ENCODE measurements at places on chromosomes 4 and X.

DNA sequence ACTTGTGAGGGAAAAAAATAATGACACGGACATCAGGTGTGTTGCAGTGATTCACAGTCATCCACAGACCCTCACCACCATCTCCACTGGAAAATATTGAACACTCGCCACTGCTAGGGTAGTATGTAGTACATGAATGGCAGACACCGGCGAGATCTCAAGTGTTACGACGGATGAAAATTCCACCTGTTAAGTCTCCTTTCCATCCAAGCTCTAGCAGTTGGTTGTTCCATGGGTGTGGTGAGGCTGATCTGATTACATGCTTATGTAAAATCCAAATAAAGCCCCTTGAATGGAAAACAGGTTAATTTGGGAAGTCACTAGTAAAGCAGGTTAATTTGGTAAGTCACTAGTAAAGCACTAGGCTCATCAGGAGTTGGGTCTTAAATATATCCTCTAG is 1.1 kb upstream of the ARMCX4 start:
- no peak for DNase-seq

DNA sequence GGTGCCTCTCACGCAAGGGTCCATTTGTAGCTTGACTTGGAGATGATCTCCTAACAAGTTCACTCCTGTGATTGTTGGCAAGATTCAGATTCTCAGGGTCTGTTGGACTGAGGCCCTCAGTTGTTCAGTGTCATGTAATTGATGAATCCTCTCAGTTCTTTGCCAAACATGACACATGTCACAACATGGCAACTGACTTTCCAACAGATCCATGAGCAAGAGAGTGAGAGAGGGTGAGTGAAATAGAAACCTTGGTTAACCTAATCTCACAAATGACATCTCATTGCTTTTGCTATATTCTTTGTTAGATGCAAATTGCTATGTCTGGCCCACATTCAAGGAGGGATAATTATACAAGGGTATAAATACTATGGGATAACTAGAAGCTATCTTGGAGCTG is 231.0 kb upstream of the PCDH10 start:
- no peak for DNase-seq

- no peak for DNase-seq
These were observed 4.6 kb downstream of the RASSF6 start for GRCh38 chr4:73615613-73616012.

GRCh38 chr4:155582041-155582440 is 84.6 kb upstream of the GUCY1A1 start:
- DNase-seq: no peak

- DNase-seq: no peak
These were observed 19.4 kb upstream of the TMPRSS11F start for GRCh38 chr4:68148800-68149685.

- DNase-seq: peak; percentile 3
These were observed 43.7 kb downstream of the OTOP1 start for GRCh38 chr4:4182835-4183568.

DNA sequence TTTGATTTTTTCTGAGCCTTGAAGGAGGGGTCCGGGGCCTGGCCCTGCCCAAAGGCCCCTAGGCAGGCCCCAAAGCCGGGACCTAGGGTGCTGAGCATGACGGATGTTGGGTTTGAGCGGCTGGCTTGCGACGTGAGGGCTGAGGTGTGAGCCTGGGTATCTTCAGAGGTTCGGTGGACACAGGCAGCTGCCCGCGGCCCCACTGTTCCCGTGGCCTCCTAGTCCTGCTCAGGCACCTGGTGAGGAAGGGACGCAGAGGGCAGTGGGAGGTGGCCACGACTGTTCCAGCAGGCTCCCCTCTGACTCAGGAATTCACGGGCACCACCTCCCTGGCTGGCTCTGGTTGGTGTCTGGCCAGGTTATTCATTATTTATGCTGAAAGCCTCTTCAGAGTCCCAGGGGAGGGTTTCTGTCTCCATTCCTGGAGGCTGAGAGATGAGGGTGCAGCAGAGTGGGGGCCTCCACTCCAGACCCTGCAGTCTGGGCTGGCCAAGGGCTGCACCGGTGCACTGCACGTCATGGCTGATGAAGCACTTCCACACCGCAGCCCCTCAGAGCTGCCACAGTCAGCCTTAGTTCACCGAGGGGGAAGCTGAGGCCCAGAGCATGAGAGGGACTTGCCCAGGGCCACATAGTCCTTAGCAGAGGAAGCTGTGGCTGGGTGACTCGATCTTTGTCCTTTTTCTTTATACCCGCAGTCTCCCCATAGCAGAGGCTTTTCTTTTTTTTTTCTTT is 2.2 kb downstream of the MSANTD1 start:
- peak; percentile 36 for DNase-seq

- DNase-seq: peak; percentile 25
These were observed 168.1 kb downstream of the GLRA2 start for GRCh38 chrX:14697451-14697850.

DNA sequence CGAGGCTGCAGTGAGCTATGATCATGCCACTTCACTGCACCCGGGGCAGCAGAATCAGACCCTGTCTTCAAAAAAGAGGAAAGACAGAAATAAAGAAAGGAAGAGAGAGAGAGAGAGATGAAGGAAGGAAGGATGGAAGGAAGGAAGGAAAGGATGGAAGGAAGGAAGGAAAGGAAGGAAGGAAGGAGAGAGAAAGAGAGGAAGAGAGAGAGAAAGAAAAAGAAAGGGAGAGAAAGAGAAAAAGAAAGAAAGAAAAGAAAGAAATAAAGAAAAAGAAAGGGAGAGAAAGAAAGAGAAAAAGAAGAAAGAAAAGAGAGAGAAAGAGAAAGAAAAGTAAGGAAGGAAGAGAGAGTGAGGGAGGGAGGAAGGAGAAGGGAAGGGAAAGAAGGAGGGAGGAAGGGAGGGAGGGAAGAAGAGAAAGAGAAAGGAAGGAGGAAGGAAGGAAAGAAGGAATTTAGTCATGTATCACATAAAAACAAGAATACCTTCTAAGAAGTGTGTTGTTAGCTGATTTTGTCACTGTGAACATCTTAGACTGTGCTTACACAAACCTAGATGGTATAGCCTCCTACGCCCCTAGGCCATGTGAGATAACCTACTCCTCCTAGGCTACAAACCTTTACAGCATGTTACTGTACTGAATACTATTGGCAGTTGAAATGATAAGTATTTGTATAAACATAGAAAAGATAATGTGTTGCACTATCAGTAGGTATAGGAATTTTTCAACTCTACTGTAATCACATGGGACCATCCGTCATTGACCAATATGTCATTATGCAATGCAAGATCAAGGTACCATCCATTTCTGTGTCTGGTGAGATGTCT is 17.4 kb upstream of the AFF1 start:
- DNase-seq: no peak

DNA sequence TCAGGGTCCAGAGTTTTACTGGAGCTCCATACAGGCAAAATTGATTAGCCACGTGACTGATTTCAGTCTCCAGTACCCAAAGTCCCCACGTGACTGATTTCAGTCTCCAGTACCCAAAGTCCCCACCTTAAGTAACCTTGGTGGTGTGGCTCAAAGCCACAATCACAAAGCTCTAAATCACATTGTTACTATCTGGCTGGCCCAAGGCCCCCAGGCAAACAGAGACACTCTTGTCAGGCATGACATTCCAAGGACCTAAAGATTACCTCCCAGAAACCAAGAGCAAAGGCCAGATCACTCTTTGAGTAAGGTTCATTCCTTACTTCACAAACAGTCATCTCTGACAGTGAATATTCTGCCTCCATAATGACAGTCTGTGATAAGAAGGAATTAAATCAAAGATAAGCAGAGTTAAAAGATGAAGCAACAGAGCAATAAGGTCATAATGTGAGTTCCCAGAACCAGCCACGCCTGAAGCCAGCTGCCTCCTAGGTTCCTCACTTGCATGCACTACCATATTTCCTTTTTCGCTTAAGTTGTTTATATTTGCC is 78.5 kb downstream of the ANXA3 start:
- DNase-seq: no peak

DNA sequence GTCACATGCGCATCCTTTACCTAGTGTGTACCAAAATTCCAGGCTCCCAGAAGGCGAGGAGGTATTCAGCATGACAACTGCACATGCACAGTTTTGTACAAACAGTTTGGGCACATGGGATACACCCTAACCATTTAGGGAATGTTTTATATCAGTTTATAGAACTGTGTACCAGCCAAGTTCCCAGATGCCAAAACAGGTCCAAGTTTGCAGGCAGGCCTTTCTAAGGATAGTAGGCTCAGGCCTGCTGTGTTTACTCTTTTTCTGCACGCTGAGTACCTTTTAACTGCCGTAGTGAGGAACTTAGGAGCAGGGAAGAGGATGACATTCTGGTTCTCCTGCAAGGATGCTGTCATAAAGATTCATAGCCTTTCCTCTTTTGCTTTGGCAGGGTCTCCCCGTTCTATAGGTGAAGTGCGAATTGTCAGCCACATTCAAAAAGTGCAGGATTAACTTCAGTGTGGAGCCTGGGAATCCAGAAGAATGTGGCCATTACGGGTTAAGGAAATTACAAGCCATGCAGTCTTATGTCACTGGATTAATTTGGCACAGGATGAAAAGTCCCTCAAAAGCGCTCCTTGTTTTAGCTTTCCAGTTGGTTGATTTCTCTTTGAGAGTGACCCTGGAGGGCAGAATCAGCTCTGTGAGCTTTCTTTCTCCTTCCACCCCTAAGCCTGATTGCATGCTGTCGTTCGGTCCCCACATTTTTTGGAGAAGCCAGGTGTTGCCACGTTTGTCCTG is 259.8 kb downstream of the ARHGAP10 start:
- no peak for DNase-seq

- peak; percentile 55 for DNase-seq
These were observed at the start of gene ASB9 for GRCh38 chrX:15269618-15270521. Gene ASB9, minus strand, starts transcription at chrX:15270083. Its CDS starts 209 bp downstream, at chrX:15269874.

DNA sequence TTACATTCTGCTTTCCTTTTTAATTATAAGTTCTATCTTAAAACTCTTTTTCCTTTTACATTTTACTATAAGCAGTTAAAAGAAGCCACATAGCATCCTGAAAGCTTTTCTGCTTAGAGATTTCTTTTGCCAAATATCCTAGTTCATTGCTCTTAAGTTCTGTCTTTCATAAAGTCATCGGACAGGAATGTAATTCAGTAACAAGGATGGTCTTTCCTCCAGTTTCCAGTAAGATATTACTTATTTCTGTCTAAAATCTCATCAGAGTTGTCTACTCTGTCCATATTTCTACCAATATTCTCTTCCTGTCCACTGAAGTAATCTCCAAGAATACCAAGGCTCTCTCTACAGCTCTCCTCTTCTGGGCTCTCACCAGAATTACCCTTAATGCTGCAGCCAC is 37.5 kb upstream of the ADH1C start:
- DNase-seq: peak; percentile 49

DNA sequence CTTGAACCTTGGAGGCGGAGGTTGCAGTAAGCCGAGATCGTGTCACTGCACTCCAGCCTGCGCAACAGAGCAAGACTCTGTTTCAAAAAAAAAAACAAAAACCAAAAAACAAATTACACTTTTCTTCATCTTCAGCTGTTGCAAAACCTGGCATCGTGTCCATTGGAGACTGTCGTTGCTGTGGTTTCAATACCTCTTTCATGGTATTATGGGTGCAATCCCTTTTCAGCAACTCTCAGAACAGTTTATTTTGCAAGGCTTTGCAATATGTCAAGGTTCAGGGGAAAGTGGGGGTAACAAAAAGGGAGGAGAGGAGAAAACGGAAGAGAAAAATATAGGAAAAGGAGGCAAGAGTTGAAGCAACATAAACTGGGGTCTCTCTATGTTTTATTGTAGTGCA is 40.8 kb downstream of the ARSD start:
- DNase-seq: no peak

- no peak for DNase-seq
These were observed 50.0 kb downstream of the EVC start for GRCh38 chr4:5760936-5761480.

DNA sequence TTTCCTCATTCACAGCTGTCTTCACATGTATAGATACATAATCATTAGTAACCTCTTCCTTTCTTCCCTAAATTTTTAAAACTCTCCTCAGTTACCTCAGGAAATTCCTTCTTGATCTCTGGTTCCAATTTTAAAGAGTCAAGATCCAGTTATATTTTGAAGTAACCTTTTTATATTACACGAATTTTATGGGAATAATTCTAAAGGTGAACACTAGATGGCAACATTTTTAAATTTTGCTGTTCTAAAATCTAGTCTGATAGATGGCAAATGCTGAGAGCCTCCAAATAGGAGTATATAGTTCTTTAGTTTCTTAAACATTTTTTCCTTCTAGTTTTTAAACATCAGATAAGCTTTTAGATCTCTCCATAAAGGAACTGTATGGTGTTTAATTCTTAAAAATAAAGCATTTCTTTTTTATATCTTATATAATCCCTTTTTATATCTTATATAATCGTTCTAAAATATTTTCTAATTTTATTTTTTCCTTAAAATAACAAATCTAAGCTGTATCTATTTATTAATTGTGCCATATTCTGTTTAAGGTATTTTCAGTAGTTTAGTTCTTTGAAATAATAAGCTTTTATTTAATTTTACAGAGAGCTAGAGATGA is 37.9 kb upstream of the PAPSS1 start:
- DNase-seq: peak; percentile 39

DNA sequence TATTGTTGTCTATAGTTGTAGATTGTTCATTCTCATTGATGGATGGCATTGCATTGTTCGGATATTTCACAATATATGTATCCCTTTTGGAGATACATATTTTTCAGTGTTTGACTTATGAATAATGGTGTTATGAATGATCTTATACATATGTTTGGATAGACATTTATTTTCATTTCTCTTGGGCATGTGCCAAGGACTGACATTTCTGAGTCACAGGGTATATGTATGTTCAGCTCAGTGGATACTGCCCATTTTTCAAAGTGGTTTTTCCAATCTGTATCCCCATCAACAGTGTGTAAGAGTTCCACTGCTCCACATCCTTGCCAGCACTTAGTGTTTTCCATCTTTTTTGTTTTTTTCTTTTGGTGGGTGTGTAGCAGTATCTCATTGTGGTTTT is 45.0 kb upstream of the RAB40AL start:
- peak; percentile 83 for DNase-seq

DNA sequence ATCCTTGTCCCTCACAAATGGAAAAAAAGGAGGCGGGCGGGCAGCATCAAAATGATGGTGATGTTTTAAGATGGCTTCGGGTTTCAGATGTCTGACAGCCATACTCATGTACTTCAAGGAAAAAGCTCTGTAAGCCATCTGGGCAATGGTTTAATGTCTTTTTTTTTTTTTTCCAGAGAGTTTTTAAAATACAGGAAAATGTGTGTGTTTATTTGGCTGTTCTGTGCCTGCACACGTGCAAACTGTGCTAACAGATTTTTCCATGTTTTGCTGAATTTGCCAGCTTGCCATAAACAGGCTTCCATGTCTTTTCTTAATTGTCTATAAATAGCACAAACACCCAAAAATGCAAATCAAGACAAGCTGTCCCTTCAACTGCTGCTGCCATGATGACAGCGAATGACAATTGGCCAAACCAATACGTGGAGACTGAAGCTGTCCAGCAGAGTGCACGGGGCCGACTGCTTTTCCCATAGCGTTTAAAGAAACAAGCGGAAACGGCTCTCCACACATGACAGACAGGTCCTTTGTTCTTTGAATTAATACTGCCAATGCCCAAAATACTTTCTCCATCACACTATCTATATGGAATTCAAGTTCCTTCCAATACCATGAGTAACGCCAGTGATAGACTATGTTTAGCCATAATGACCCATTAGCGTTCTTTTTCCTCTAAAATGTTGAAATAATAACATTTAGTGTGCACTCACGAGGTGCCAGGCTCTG is 35.7 kb downstream of the AFAP1 start:
- DNase-seq: peak; percentile 96
